ENCODE measurements at places on chromosomes 12 and 14. TPM values are rescaled to one million over a fixed set of nuclear protein-coding genes. Genes with fewer than 3 reads are reported as not detected.

The BICDL1 gene
- 71.2 TPM for total RNA-seq

The RTN1 gene
- total RNA-seq = 24.8 TPM

GRCh38 chr14:89504602-89505313 is 87.7 kb upstream of the FOXN3 start:
- DNase-seq = peak; percentile 25

DNA sequence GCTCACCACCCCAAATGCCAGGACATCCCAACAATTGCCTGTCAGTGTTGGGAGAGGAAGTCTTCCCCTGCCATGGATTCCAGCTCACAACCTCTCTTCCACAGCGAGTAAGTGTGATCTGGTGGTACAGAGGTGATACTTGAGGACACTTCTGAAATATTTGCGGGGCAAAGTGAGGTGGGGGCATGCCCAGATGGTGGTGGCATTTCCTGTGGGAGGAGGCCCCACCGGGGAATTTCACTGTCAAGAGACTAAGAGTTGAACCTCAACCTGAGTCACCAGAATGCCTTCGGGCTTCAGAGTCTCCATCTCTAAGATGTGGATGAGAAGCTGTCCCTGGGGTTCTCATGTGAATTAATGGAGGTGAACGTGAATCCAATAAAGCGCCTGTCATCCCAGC is 122.3 kb upstream of the RFLNA start:
- no peak for DNase-seq

The EXOC3L4 gene
- 8.6 TPM for total RNA-seq

- no peak for DNase-seq
Measured at GRCh38 chr14:24368212-24368561, 203 bp downstream of the NFATC4 start.

DNA sequence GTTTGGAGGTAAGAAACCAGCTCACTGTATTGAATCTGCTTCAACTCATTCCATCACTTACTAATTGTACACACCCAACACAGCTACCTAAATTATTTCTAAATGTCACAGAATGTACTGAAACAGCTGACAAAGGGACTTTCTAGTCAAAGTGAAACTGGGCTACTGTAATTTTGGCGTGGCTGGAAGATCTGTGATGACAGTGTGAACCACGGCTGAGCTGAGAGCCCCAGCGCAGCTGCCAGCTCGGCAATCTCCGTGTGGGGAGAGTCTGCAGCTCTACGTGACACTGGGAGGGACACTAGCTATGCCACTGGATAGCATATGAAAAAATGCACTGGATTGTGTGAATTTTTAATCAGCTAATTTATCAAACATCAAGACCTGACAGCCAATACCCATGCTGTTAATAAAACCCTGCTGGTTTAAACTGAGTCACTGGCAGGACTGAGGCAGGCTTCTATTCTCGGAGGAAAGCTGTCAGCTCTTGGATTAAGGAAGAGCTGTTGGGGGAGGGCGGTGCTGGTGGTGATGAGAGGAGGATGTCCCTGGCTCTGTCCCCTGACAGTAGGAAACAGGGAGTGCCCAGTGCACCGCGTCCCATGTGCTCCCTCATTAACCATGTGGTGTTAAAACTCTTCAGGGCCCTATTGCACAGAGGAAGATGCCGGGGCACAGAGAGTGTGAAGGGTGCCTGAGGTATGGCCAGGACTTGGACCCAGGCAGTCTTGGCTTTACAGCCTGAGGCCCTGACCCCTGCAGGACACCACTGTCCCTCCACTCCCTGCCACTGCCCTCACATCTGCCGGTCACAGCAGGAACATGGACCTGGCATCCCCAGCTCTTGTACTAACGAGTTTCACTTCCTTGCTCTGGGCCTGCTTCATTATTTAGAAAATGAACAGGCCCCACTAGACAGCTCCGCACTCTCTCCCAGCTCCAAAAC is 13.3 kb downstream of the SLC15A4 start:
- no peak for DNase-seq

GRCh38 chr12:39440781-39441180 is 2.1 kb downstream of the KIF21A start:
- no peak for DNase-seq

DNA sequence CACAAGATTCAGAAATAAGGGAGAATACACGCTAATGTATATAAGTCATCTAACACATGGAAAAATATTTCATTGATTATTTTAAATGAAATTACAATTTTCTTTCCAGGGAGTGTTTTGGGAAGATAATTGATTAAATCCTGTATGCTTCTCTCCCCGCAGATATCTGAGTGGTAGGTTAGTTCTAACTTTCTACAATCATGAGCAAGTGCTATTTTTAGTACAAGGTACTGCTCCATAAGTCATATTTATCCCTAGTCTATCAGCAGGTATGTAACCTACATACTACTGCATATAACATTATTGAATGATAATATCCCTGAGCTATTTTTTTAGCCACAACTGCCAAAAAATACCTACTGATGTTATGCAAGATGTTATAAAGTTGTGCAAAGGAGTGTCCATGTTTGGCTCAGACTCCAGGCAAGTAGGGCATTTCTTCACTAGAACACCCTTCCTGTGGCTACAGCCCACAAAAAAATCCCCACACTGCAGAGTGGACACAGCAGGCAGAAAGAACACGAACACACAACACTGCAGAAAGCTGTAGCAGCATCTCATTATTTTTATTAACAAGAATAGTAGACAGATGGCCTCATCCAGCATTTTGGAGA is 87.0 kb downstream of the SEC23A start:
- no peak for DNase-seq

DNA sequence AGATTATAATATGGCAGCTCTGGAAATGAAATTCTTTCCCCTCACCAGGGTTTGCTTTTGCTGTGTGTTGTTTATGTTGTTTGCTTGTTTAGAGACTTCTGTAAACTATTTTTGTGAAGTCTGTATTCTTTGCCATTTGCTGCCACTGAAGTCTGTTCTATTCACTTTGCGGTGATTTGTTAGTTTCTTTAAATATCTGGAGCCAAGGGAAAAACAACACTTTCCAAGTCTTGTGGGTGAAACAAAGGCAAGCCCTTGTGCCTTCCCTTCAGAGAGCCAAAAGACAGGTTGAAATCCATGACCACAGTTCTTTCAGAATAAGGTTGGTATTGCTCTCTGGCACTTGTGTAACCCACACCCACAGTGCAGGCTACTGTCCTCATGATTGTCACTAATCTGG is 59.5 kb upstream of the RNU6-7 start:
- DNase-seq = no peak

DNA sequence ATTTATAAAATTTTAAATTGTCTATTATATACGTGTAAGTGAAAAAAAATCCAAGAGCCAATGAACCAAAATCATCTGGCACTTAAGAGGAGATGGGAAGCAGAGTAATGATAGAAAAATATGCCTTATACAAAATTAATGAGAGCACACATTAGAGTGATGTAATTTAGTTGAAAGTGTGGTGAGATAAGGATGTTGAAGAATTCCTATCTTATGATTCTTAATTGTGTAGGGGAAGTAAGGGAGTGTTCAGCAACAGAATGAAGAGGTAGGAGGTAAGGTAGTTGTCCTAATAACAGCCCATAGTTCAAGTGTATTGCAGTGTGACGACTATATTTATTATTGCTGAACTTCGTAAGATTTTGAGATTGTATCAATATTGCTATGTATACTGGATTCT is 843.4 kb upstream of the FLRT2 start:
- DNase-seq = no peak

DNA sequence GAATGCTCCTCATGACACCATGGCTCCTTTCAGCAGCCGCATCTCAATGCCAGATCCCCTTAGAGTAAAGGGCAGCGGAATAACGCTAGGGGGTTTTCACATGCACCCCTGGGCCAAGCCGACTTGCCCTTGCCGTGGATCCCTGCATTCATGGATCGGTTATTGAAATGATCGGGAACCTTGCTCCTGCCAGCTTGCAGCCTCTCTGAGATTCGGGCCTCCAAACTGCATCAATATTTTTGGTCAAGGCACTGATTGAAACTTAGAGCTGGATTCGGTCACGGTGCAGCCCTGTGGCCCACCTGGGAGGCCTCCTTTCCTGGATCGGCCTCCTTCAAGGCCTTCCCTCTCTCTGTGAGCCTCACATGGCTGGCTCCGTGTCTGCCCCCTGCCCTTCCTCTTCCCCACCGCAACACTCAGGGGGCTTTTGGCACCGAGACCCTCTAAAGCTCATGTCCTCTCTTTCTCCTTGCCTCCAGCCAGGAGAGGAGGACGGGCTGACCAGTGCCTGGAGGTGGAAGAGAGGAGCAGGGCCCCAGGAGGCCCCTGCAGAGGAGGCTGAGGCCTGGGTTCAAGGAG is 1.8 kb downstream of the PTPN6 start:
- DNase-seq = no peak

DNA sequence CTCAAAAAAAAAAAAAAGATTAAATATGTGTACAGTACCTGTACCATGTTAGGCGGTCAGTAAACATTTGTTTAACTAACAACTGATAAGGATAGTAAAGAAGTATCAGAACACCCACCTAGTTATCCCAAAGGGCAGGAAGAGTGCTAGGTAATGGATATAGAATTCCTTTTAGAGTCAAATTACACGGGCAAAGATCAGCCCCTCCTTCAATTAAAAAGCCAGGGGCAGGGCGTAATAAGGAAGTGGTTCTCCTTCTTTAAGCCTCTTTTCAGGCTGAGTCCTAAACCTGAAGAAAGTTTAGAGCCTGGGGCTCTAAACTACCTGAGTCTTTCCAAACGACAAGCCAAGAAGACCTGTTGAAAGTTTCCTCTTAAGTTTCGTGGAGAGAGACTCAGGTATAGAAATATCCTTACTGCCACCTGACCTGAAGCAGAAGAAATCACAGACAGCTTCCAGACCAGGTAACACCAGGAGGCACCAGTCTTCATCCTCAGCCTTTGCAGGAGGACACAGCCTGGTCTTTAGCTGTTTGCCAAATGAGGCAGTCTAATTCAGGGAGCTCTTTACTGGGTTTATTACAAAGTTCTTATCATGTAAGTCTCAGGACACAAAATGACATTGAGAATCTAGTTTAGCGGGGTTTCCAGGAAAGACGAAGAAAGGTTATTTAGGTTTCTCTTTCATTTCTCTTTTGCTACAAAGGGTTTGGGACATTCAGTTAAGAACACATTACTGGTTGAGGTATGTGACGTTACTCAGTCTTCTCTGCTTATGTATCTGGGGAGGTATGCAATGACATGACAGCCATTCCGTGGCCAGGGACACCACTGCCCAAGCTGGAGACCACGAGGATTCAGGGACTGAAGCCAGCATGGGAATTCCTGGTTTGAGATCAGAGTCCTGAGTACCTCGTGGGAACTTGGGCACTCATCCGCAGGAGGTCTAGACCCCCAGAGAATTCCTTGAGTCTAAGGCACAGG is at the start of gene BCL2L14:
Gene BCL2L14 (plus strand): TSS at position 266 of the 983 bp plus-strand sequence. CDS start 8,367 bp downstream, outside the sequence.
- no peak for DNase-seq

DNA sequence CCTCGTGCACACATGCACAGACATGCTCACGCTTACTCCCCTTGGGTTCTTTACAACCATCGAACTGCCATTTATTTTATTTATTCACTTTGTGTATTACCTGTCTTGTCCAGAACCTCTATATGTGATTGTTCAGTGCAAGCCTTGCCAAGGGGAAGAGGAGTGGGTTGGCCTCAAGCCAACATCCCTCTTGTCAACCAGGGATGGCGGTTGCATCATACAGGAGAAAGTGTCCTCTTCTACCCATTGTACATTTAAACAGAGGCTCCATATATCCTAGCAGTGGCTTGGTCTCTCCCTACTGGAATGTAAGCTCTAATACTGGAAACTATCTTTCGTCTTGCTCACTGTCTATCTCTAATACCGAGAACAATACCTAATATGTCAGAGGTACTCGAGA is 108.4 kb downstream of the C12orf42 start:
- DNase-seq = no peak

- no peak for DNase-seq
Measured at GRCh38 chr14:29299372-29299771, 532.8 kb downstream of the FOXG1 start.

DNA sequence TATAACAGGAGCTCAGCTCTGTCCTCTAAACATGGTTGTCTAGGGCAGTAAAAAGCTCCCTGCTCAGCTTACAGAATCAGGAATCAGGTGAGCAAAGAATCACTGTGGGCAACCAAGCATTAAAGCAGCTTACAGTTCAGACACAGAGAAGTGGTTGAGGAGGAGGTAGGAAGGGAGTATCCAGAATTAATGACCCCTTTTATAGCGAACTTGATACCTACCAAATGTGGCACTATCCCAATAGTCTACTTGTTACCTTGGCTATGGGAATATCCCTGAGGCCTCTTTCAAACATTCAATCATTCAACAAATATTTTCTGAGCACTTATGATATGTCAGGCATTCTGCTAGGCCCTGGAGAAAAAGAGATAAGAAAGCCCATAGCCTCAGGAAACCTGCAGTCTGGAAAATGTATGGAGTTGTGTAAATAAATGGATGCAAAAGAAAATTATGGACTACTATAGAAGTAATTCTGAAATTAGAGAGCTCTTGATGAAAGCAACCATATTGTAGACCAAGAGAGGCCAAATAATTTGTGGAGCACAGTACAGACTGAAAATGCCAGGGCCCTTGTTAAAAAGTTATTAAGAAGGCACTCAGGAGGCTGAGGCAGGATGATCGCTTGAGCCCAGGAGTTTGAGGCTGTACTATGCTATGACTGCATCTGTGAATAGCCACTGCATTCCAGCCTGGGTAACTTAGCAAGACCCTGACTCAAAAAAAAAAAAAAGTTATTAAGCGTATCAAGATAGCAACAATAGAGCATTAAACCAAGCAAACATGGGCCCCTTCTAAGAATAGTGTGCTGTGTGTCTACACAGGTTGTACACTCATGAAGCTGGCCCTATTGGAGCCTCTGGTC is 134.0 kb upstream of the CPSF6 start:
- DNase-seq = peak; percentile 3

The NELL2 gene
- 16.9 TPM for total RNA-seq

DNA sequence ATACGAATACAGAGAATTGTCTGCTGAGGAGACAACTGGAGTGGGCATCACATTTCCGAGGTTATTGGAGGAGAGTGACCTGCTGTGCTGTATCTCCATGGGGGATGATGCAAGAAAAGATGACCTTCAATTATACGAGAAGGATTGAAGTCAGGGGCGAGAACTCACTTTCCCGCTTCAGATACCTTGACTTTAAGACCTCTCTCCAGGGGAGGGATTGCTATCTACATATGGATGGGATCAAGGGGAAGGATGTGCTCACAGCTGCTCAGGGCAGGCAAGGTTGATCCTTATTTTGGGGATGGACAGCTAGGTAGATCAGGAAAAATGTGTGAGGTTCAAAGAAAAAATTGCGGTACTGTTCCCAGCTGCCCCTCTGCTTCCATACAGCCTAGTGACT is 24.4 kb downstream of the NEUROD4 start:
- no peak for DNase-seq

GRCh38 chr14:68232300-68233055 is 412.9 kb downstream of the RAD51B start:
- no peak for DNase-seq

The ANO4 gene
- 0.74 TPM for total RNA-seq

The TOMM20L gene
- not detected for total RNA-seq

The SNX6 gene
- 46.4 TPM for total RNA-seq

- DNase-seq = no peak
Measured at GRCh38 chr14:61720294-61720661, 25.0 kb downstream of the HIF1A start.

The ATXN2 gene
- total RNA-seq = 70.2 TPM

- DNase-seq = no peak
Measured at GRCh38 chr12:8475508-8476203, 19.9 kb downstream of the CLEC6A start.

GRCh38 chr12:114767906-114768722 is 84.1 kb upstream of the TBX3 start:
- DNase-seq = no peak

The SLCO1A2 gene
- total RNA-seq = not detected

GRCh38 chr12:71684081-71684480 is 1.8 kb upstream of the TMEM19 start:
- no peak for DNase-seq

GRCh38 chr12:110183386-110183785 is 59.2 kb downstream of the IFT81 start:
- DNase-seq = no peak

GRCh38 chr14:68655021-68655831 is 137.6 kb downstream of the ZFP36L1 start:
- peak; percentile 91 for DNase-seq

Measured in vagina (tissue), 2 donors.